Astrocyte of the spinal cord (primary cell): ENCODE measurements at places on chromosomes 6 and 20.

- DNase-seq: no peak
Observed at GRCh38 chr20:14777591-14777990, 440.2 kb upstream of the FLRT3 start.

DNA sequence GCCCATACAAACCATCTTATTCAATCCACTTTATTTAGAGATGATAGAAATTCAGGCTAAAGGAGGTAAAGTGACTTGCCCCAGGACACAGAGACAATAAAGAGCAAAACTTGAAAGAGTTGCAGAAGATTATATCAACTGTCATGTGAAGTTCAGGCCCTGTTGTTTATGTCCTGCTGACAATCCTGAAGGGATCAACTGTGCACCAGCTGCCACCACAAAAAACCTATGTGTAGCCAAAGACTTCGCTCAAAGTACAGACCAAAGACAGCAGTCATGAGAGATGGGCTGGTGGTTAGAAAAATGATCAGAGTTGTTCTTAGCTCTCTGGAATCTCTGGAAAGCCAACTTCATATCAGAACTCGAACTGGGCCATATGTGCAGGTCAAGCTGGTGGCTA, 16.0 kb upstream of the CITED2 start:
- no peak for DNase-seq

DNA sequence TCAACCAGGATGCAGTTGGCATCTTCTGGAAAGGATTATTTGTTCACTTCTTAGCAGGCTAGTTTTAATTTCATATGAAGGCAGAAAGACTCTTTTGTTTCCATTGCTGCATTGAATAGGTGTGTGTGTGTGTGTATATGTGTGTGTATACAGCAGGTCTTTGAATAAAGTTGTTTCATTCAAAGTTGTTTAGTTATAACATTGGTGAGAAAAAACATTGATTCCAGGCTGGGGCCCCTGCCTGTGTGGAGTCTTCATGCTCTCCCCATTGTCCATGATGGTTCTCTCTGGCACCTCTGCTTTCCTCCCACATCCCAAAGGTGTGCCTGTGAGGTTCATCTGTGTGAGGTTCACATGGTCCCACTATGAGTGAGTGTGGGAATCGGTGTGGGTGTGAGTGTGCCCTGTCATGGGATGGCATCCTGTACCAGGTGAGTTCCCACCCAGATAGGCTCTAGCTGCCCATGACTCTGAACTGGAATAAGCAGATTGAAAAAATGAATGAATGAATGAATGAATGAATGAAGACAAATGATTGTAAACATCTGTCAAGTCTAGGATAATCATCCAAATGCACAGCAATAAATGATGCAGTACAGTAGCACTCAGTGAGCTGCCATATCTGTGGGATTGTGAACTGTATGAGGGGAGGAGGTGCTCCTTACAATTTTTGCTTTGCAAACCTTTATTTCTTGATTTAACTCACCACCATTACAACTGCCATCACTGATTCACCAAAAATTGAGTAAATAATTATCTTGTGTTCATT, 156.0 kb downstream of the ADGRG6 start:
- no peak for DNase-seq

- no peak for DNase-seq
Observed at GRCh38 chr6:15063253-15063853, 182.5 kb upstream of the JARID2 start.

DNA sequence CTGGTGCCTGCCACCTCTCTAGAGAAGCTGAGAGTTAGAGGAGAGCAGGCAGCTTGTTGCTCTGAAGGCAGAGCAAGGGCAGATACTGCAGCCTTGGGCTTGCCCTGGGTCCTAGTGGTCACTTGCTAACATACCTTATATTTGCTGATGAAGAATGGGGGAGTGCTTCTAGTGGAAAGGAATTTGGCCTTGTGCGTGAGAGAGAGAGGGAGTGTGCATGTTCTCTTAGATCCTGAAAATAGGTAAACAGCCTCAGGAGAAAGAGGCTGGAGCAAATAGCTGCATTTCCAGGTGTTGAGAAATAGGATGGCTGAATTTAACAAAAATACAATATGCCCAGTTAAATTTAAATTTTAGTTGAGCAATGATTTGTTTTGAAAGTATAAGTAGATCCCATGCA, 724.5 kb upstream of the FLRT3 start:
- no peak for DNase-seq

DNA sequence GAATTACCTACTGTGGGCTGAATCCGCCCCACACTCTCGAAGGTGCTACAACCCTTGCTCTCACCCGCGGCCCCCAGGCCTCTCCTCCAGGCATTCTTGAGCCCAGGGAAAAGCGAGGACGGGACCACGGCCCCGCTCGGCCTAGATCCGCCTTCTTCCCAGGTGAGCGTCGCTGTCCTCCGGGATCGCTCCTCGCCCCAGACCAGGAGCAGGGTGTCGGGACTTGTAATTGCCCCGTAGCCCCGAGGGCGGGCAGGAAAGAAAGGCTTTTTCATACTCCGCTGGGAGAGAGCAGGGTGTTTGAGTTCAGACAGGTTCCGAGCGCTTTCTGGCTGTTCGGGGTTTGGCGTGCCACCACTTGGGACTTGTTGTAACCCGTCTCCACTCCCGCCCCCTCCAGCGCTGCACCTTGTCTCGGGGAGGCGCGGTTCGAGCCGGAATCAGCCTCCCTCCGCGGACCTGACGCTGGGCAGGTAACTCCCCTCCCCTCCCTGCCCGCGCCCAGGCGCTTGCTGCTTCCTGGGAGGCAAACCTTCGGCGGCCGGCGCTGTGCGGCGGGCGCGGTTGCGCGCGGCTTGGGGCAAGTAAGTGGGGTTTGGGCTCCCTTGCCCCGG, at the start of gene FAM83B:
TSS of gene FAM83B (plus strand) at position 529 of the 614 bp plus-strand sequence. CDS start 23,476 bp downstream, outside the sequence.
- DNase-seq: no peak

DNA sequence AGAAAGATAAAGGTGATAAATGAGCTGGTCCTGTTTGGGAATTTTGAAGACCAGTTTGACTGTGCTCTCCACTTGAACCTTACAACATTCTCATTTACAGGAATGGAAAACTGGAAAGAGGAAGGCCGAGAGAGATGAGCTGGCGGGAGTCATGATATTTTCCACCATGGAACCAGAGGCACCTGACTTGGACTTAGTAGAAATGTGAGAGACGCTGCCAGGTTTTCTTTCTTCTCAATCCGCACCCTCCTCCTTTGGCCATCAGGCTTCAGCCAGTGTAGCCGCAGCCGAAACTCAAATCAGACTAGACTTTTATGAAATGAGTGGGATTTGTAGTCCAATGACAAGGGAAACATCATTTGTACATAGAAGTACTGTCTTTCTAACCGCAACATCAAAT, 54.7 kb upstream of the SYNJ2 start:
- DNase-seq: no peak

DNA sequence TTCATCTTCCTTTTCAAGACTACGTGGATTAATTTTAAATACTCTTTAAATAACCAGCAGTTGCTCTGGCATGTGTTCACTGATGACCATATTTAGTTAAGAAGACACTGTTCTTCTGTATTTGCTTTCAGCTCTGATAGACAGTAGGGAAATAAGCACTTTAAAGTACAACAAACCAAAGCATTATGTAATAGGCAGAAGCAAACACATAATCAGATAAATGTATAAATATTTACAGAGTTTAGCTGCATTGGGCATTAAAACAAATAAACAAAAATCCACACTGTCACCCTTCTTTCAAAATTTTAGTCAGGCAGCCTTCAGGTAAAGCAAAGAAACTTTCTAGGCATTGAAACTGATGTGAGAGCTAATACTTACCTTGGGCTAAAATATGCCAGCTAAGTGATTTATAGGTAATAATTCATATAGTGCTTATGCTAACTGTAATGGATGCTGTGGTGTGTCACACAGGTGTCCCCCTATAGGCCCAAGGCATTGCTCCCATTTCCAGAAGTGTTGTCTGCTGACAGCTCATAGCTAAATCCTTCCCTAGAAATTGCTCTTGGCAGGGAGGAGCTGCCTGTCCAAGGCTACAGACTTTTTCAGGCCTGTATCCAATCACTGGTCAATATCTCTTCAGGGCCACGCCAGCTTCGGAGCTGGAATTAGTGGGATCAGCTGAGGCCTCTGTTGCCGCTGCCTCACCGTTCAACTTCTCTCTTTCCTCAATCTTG, 111.5 kb upstream of the CITED2 start:
- DNase-seq: no peak

GRCh38 chr6:98724537-98724936, 109.8 kb upstream of the POU3F2 start:
- DNase-seq: peak; percentile 38

DNA sequence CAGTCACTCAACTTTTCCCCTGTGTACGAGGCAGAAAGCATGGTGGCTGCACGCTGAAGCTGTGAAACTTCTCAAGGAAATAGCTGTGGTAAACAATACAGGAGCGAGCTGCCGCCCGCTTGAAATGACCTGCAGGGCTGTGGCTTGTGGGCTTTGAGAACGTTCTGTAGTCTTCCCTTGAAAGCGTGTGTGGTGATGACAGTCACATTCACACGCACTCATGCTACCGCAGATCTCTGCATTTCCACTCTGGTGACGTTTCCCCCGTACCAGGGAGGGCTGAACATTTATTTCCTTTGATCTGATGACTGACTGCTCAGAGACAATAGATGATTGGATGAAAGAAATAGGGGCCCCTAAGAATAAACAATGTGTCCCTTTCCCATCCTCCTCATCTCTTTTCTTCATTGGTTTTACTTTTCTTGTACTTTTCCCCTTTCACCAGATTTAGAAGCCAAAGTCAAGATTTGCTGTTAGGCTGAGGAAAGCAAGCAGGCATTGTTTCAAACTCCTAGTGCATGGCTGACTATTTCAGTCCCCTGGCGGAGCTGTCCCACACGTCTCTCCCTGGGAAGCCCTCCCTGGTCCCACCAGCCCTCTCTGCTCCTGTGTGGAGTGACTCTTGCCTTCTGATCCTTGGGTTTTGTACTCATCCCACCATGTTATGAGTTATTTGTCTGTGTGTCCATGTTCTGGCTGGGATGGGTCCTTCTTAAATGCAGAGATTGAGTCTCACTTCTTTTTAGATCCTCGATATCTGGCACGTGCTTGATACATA, 3.9 kb downstream of the SYTL3 start:
- peak; percentile 66 for DNase-seq

DNA sequence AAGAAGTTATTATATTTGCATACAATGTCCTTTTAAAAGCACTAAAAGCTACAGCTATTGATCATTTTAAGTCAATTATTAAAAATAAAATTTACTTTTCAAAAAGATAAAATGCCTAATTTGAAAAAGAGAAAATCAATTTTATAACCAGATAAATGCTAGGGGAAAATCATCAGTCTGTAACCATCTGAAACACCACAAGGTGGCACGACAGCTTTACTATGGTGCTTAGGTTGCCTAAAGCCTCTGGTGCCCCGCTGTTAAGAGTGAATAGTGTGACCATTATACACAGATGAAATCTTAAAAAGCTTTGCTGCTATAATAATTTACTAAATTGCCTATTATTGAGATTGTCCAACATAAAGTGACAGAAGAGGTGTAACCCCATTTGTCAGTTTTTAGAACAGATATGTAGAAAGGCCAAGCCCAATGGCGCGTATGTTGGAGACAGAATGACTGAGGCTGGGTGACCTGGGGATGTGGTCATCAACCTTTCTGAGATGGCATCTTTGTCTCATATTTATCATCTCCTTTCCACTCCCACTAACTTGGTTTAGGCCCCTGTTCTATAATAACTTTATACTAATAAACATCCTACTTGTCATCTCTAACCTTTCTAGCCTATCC, 100.8 kb downstream of the MOXD1 start:
- peak; percentile 57 for DNase-seq
